ENCODE measurements at places on chromosomes 2 and 18. TPM values are rescaled to one million over a fixed set of nuclear protein-coding genes. Genes with fewer than 3 reads are reported as not detected.

NCOA1 gene
- total RNA-seq, result 11.3 TPM

BMP10 gene
- not detected for total RNA-seq

COL4A3 gene
- not detected for total RNA-seq

SCN3A gene
- total RNA-seq, result 1.4 TPM

NT5DC4 gene
- not detected for total RNA-seq

PDCD1 gene
- not detected for total RNA-seq

All from IMR-90 (cell line).